Activated CD8-positive, alpha-beta memory T cell treated with anti-CD3 and anti-CD28 coated beads, Interleukin-2, amount 50 U/mL, for 4 hours (primary cell): ENCODE measurements at places on chromosomes 11 and 22.

DNA sequence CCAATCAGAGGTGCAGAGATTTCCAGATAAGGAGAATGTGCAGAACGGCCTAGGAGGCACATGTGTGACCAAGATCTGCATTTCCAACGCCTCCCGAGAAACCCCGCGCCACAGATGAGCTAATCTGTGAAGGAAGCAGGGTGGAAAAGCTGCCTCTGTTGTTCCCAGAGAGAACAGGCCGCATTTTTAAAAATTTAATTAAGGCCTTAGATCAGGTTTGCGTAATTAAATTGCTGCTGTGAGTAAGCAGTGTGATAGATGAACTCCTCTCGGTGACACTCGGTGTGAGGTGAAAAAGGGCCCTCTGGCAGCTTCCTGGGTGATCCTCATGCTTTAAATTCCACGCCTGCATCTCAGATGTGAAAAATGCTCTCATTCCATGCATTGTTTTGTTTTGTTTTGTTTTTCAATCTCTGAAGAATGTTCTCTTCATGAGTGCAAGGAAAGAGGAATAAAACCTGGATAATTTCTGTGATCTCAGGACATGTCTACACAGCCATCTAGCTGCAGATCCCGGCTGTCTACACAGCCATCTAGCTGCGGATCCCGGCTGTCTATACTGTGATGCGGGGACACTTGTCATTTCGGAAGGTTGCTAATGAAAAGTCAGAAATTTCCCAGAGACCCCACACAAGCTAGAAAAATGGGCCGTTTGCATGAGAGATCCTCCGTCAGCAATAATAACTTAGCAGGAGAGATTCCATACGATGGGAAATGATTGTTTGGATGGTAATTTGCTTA lies 1398.9 kb downstream of the BRD1 start:
- DNase-seq: no peak

GRCh38 chr11:118415739-118416068 lies 14.3 kb downstream of the ATP5MG start:
- no peak for DNase-seq

DNA sequence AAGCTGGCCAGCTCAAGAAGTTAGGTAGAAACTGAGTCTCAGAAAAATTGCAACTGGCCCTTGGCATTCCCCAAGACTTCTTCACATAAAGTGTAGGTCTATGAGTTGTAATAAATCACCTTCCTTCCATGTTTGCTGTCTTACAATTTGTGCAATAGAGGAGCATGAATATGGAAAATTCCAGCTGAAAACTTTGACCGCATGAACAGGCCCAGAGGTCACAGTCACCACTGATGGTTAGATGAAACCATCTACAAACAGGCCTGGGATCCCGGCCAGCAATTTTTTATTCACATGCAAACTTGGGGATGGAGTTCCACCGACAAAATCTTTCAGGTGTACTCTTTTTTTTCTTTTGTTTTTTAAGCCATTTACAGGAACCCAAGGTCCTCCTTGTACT lies 88.1 kb downstream of the SERGEF start:
- no peak for DNase-seq

DNA sequence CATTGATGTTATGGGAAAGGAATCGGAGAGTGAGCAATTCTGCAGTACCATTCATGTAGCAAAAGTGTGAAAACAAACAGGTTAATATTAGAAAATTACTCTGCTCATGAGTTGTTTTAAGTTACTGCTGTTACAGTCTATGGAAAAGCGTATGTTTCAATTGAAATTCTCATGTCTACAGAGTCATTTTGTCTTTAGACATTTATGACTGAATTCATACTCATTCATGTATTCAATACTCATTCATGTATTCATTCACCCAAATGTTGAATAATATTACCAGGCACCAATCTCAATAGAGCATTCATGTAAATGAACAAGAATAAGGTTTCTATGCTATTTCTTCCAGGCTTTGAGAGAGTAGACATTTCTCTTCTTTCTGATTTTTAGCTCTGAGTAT lies 8.1 kb downstream of the FLI1 start:
- DNase-seq: no peak

GRCh38 chr11:72673943-72674828 lies at the start of gene PDE2A:
Gene PDE2A, minus strand, starts transcription at chr11:72674422. Its CDS starts 215 bp downstream, at chr11:72674207.
- no peak for DNase-seq

- no peak for DNase-seq
These were observed 78.4 kb upstream of the TP53I11 start for GRCh38 chr11:45028911-45029682.

- DNase-seq: no peak
These were observed 2.8 kb upstream of the ROBO4 start for GRCh38 chr11:124900464-124900863.

- no peak for DNase-seq
These were observed 131.6 kb downstream of the MN1 start for GRCh38 chr22:27669798-27670599.

- DNase-seq: no peak
These were observed 67.9 kb downstream of the DCUN1D5 start for GRCh38 chr11:103024086-103024485.

- no peak for DNase-seq
These were observed 67.1 kb upstream of the HORMAD2 start for GRCh38 chr22:30013201-30013600.

DNA sequence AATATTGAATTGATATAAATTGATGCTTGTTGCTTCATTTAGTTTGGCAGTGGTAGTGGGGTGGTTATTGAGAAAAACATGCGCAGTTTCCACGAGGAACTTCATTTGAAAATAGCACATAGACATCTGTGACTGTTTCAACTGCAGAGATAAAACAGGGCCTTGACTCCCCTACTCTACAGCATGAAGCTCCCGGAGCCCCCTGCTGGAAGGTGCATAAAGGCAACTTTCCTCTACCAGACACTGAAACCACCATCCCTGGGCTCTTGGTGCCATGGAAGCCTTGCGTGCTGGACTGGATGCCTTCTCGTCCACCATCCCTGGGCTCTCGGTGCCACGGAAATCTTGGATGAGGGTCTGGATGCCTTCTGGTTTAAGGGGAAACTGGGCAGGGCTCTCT lies 195.9 kb downstream of the CSNK2A3 start:
- DNase-seq: peak; percentile 66

GRCh38 chr22:23119494-23120414 lies 22.0 kb downstream of the RSPH14 start:
- peak; percentile 40 for DNase-seq
